ENCODE measurements at places on chromosomes 5 and 9. TPM values are rescaled to one million over a fixed set of nuclear protein-coding genes. Genes with fewer than 3 reads are reported as not detected.

Gene AQP3
- 16.3 TPM for total RNA-seq

GRCh38 chr5:84450617-84451414 lies 66.1 kb upstream of the EDIL3 start:
- no peak for DNase-seq

Gene CREBRF
- total RNA-seq, result 23.9 TPM

Gene FGFR4
- total RNA-seq, result 2.3 TPM

- no peak for DNase-seq
Measured at GRCh38 chr9:108258640-108259039, 597.1 kb downstream of the ACTL7B start.

GRCh38 chr5:10913841-10914240 lies 152.8 kb upstream of the DAP start:
- no peak for DNase-seq

- DNase-seq, result peak; percentile 30
Measured at GRCh38 chr5:1380910-1381309, 36.0 kb upstream of the CLPTM1L start.

Gene PKD2L2
- 0.48 TPM for total RNA-seq

Gene BTNL8
- total RNA-seq, result not detected

Gene PCDHGB7
- total RNA-seq, result 9.8 TPM

DNA sequence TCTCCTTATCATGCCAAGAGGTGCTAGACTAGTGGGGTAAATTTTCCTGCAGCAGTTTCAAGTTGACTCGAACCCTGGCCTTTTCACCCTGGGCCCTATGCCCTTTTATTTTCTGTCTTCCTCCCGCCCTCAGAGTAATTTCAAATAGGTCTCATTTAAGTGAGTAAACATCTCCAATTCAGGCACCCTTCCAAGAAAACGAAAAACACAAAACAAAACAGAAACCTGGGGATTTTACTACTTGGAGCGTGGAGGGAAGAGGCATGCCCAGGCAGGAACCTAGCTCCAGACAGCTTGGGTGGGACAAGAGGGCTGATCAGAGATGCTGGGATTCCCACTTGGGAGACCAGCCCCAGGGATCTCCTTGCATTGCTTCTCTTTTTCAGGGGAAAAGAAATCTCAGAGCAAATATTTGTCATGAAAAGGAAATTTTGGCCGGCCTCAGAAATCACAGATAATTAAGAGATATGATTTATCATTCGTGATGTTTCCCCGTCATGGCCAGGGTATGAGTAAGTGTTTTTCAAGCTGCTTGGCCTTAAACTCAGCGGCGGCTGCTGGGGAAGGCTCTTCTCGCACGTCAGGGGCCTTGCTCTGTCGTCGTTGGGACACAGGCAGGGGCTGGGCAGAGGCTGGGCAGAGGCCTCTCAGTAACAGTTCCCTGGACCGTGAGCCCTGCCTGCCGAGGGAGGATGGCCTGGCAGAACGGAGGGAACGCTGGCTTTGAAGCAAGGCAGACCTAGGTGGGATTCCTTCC lies 248.6 kb upstream of the KLF4 start:
- peak; percentile 80 for DNase-seq

GRCh38 chr9:115884846-115885245 lies 268.7 kb upstream of the PAPPA start:
- DNase-seq, result no peak

GRCh38 chr9:114112778-114113584 lies 13.9 kb upstream of the KIF12 start:
- peak; percentile 93 for DNase-seq

DNA sequence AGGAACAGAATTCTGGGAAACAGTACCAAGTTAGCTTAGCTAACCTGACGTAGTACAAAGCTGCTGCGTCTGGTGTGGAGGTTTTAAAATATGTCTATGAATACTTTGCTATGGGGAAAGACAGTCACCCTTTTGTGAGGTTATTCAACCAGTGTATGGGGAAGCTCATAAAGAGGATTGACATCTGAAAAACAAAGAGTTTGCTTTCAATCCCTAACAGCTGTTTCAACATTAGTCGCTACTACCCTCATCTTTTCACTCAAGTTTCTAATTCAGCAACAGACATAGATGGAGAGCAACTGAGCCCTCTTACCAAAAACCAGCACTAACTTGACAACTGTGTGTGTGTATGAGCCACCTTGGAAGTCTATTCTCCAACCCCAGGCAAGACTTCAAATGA lies 7.8 kb upstream of the MSANTD3 start:
- no peak for DNase-seq

Gene DOLPP1
- total RNA-seq, result 4.4 TPM

GRCh38 chr5:168464214-168464613 lies 22.1 kb upstream of the RARS1 start:
- DNase-seq, result no peak

GRCh38 chr9:2634818-2635217 lies 13.2 kb downstream of the VLDLR start:
- DNase-seq, result no peak

Gene DDX4
- not detected for total RNA-seq

Gene NEURL1B
- total RNA-seq, result 28.8 TPM

Gene C5orf58
- 0.65 TPM for total RNA-seq

Gene FNBP1
- 21.5 TPM for total RNA-seq

Gene DCTN3
- 129 TPM for total RNA-seq

DNA sequence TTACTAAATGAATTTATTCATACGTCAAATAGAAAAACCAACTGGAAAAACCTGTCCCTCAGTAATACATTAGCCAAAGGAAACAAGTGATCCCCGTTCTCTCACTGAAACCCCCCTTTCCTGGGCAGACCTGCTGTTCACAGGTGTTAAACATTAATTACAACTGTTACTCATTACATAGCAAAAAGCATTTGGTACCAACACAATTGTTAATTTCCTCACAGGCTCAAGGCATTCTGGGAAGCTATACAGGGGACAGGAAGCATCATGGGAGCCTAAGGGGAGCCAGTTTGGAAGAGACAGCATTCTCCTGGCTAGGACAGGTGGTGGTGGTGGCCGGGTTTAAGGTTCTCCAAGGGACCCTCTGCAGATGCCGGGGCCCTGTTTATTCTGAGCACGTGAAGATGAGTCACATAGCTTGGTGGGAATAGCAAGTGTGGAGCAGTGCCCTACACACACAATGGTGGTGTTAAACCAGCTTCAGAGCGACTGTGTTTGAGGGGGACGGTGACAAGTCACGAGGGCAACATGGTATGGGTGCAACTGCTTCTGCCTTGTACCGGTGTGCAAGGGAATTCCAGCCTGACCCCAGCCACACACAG lies 62.6 kb upstream of the SLC25A51 start:
- DNase-seq, result no peak

GRCh38 chr9:78439190-78439865 lies 142.4 kb downstream of the PSAT1 start:
- peak; percentile 84 for DNase-seq

DNA sequence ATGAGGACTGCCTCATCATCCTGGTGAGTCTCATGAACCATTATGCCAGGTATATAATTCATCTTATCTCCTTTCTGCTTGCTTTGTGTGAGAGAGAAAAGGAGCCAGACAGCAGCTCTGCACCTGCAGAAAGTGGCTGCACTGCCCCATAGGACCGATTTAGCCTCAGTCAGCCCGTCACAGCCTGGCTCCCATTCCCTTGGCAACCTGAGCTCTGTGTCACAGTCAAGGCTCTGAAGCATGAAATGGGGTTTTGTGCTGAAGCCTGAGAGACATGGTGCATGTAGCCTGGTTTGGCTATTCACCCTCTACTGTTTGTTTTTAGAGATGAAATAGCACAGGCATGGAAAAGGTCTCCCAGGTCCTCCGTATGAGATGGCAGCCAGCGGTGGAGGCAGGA lies 198.3 kb downstream of the KCTD16 start:
- no peak for DNase-seq

DNA sequence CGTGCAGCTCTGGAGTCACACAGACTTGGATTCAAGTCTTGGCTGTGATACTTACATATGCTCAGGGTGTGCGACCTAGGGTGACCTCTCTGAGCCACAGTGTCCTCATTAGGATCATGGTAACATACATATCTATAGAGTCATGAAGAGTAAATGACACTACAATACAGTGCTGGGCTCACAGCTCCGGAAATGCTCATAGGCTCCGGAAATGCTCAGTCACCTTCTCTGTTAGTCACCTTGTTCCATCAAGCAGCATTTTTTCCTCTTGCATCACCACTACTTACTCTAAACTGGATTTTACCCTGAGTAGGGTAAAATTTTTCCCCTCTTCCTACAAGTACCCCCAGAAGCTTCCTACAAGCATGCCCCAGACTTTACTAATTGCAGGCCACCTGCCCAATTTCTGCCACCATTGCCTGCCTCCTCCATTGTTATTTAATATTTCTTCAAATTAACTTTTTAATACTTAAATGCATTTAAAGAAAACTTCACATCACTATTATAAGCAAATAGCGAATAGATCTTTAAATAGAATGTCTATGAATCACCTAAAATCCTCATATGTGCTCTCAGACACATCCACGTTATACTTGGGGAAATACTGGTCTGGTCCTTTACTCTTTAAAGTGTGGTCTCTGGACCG lies 147.6 kb upstream of the SPRY4 start:
- no peak for DNase-seq

- no peak for DNase-seq
Measured at GRCh38 chr5:57407391-57407790, 75.2 kb downstream of the ACTBL2 start.

Gene GGTA1
- total RNA-seq, result 31.3 TPM

GRCh38 chr9:70411121-70411929 lies 3.1 kb downstream of the KLF9 start:
- DNase-seq, result peak; percentile 82

DNA sequence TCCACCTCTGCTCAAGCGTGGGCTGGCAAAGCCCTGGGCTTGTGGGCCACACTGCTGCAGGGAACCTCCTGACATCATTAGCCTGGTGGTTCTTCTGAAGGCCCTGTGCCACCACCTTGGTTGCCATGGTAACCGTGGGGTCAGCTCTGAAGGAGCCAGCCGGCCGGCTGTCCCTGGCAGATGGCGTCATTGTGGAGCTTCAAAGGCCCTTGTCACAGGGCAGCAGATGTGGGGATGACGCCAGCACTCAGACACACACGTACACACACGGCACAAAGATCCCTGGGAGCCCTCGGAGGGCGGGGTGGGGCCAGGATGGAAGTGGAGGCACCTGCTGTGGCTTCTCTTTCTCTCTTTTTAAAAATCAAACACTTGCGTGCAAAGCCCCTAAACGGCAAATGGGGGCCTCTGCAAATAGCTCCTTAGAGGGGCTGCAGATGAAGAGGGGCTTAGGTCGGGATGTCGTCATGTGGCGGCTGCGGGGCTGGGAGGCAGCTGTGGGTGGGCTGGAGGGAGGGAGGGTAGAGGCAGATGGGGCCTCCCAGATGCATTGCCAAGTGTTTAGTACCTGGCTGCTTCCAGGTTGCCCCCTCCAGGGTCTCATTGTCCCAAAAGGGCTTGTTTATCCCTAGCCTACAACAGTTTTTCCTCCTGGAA lies 19.5 kb upstream of the RPL26L1 start:
- DNase-seq, result no peak

DNA sequence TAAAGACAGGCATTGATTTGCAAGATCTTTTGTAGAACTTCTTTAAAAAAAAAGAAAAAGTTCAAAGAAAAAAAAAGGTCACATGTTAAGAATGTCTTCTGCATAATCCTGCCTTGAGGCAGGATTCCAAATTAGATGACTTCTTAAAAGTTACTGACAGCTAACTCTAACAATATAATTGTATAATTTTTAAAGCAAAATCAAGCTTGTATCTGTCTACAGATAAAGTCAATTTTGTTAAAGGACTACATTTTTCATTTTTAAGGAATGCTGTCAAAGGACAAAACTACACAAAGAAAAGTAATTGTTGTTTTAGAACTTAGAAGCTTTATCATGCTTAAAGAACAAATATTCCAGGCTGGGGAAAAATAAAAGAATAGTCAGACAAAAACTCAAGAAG lies 57.8 kb downstream of the MPDZ start:
- no peak for DNase-seq

Gene ENTPD2
- 1.9 TPM for total RNA-seq

Gene LRRC70
- 1.2 TPM for total RNA-seq

Gene GOLGA2
- 77.7 TPM for total RNA-seq

Gene IFNA13
- total RNA-seq, result not detected

DNA sequence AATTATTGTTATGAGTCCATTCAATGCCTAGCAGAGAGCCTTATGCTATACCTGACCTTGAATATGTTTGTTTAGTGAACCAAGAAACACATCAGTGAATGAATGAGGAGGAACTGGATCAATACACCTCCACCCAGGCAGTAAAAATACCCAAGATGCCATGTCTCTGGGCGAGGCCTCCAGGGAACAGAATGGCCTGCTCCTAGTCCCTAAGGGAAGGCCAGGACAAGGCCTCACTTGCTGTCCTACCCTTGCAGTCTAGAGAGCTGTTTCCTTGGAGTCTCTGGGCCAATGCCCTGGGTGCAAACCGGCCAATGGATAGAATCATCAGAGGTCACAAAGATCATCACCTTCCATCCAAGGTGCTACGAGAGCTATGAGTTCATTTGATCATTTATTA lies 26.1 kb downstream of the TNIP1 start:
- DNase-seq, result no peak

GRCh38 chr9:135085830-135086546 lies 1.5 kb upstream of the OLFM1 start:
- peak; percentile 87 for DNase-seq

- no peak for DNase-seq
Measured at GRCh38 chr9:75797085-75797580, 93.3 kb upstream of the PCSK5 start.

Gene LCN9
- total RNA-seq, result not detected

Gene AFAP1L1
- 42.2 TPM for total RNA-seq

DNA sequence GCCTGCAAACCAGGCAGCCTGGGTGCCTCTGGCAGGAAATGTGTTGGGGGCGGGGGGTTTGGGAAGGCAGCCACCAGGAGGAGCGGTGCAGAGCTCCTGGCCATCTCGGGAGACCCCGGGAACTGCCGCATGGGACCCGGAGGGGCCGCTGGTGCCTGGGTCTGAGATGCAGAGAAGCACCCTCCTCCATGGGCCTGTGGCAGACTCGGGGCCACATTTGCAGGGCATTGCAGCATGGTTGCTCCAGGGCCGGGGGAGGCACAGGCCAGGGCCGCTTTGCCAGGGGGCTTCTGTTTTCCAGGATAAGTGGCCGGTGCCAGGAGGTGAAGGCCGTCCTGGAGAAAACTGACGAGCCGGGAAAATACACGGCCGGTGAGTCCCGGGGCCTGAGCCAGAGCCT lies 1.7 kb downstream of the LCN1 start:
- no peak for DNase-seq

- DNase-seq, result no peak
Measured at GRCh38 chr9:36831381-36832161, 202.5 kb downstream of the PAX5 start.
